ENCODE measurements at places on chromosomes 4 and X. TPM values are rescaled to one million over a fixed set of nuclear protein-coding genes. Genes with fewer than 3 reads are reported as not detected.

DNA sequence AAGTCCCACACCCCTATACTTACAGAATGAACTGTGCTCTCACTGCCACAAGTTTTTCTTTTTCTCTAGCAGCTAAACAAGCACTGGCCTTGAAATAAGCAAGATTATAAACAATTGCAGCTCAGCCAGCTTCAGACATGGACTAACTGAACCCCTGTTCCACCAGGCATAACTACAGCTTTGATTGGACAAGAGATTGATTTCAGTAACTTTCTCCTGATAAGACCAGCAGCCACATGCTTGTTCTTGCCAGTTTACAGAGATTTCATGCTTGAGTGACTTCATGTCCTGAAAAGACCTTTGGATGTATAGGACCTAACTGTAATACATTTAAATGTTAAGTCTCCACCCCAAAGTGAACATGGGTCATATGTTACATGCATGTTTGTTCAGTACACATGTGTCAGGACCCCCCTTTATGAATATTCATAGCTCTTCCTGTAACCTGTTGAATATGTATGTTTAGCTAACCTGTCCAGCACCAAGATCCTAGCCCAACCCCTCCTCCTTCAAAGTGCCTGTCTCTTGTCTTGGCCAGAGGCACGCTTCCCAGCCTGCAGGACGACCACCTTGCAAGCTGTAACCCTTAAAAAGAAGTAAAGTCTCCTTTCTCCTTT lies 27.9 kb downstream of the ZNF275 start:
- no peak for DNase-seq

DNA sequence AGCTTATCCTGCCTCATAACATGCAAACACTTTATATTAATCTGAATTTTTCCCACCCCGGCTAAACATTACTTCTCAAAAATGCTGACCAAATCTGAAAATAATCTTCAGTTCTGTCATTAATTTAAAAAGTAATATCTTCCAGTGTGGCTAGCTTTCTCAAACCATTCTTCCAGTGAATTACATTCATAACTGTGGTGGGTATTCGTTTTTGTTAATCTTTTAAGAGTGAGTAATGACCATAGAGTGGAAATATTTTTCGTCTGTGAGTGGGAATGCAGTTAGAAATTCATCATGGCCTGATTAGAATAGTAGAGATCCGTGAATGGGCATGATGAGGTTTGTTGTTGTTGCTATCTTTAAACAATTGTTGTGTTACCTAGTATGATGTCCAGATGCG lies 138.6 kb upstream of the SFRP2 start:
- DNase-seq: no peak

Gene CCSER1
- 0.02 TPM for polyA plus RNA-seq

DNA sequence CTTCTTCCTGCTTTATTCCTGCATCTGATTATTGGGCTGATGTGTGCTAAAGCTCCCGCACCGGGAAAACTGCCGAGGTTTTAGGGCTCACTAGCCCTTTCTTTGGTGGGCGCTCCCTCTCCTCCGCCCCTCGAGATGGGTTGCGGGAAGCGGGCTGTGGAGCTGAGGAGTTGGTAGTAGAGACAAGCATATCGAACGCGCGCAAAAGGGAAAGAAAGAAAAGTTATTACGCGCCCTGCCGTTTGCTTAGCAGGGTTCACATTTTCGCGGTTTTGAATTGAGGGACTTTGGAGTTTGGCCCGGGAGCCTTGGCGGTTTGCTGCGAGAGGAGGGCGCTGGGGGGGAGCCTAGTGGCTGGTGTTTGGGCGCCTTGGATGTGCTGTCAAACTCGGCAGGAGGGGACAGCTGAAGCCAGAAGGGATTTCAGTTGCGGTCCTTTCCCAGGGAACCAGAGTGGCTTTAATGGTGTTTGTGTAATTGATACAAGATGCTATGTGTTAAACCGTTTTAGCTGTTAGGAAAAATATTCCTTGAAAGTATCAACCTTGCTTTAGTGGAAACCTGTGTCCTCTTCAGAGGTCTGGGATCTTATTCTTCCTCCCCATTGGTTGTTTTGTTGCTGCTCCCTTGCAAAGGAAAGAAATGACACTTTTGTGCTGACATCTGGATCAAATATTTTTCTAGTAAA lies 1.1 kb downstream of the GAB1 start:
- peak; percentile 37 for DNase-seq

All from SK-N-SH (cell line).